ENCODE measurements at places on chromosomes 3 and 15. TPM values are rescaled to one million over a fixed set of nuclear protein-coding genes. Genes with fewer than 3 reads are reported as not detected.

Gene LRRC2
- total RNA-seq, result 4.7 TPM

Gene APOD
- not detected for total RNA-seq

DNA sequence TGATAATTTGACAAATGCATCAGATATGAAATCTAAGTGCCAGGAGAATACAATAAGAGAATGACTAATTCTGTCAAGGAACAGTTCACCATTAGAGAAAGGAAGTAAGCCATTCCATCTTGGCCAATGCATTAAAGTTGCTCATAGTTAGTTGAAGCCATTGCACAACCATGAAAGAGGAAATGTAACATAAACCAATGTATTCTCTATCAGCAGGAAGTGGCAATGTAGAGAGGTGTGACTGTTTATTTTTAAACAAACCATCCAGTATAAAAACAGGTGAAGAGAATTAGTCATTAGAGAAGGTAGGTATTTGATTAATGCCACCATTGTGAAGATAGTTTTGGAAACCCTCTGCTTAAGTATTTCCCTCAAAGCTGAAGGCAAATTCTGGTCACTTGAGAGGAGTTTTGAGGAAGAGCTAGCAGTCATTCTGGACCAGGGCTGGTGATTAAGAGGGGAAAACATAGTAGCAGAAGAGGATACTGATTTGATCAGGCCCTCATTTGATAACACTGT is 10.7 kb upstream of the ANXA2 start:
- DNase-seq, result peak; percentile 88

DNA sequence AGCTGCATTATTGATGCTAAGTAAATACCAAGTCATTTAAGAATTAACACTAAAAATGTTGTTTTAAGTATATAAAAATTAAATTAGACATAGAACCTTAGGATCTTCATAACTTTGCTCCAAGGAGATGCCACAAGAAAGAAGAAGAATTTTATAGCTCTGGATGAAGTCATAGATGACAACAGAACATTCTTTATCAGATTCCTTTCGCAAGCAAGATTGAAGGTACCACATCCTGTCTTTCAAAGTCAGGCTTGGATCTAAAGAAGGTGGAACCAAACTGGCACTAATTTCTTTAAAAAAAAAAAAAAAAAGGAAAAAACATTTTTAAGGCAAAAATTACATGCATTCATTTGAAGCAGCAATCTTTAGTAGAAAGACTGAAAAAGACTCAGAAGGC is 62.5 kb downstream of the POLQ start:
- peak; percentile 56 for DNase-seq

Data from IMR-90 (cell line).